ENCODE measurements at places on chromosomes 11 and 22.
A peak's percentile ranks its signal among the peaks of the same experiment; 100 is the strongest.

GRCh38 chr22:34429314-34429713, 509.0 kb upstream of the LARGE1 start:
- H3K27ac ChIP-seq: no peak overlapping the region
- no peaks in the 10 kb centered on the region for H3K27me3 ChIP-seq
- no peak overlapping the region for H3K4me3 ChIP-seq
- H3K4me1 ChIP-seq: no peaks in the 10 kb centered on the region
- H3K36me3 ChIP-seq: peaks cover 1% of the 10 kb centered on the region

DNA sequence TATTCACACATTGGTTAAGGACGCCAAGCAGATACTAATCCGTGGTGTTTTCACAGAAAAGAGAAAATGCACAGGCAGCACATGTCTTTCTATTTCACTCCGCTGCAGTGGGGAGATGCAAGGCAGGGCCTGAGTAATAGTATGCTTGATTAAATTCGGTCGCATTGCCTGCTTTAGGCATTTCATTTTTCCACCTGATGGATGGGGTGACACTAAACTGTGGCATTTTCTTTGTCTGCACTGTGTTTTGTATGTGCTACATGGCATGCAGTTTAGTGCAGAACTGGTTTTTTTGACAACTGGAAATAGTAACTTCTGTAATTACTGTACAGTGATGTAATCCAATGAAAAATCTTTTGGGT, 94.9 kb downstream of the SLC17A6 start:
- peaks cover 19% of the 10 kb centered on the region for H3K27me3 ChIP-seq
- H3K36me3 ChIP-seq: no peaks in the 10 kb centered on the region
- no peak overlapping the region for H3K4me3 ChIP-seq
- DNase-seq: no peak
- peaks cover 11% of the 10 kb centered on the region for H3K4me1 ChIP-seq

DNA sequence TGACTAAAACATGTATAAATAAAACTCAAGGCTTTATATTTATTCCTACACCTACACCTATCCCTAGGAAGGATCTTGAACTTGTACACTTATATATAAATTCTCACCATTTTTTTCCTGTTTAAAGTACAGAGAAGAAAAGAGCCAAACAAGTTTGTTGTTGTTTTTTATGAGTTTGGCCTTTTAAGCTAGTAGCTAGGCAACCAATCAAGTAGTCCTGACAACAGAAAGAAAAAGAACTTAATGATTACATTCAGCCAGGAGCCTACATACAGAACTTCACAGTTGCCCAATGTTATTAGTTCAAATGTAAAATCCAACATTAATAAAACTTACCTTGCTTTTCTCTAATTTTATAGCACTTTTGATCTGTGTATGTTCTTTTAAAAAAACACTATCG, 316.2 kb downstream of the SOX6 start:
- no peaks in the 10 kb centered on the region for H3K4me1 ChIP-seq
- H3K4me3 ChIP-seq: no peak overlapping the region
- H3K27me3 ChIP-seq: no peaks in the 10 kb centered on the region

- H3K4me1 ChIP-seq: peaks cover 2% of the 10 kb centered on the region
- H3K4me3 ChIP-seq: no peak overlapping the region
- no peak overlapping the region for H3K27ac ChIP-seq
- no peak for DNase-seq
- H3K36me3 ChIP-seq: no peaks in the 10 kb centered on the region
These were observed 6.8 kb downstream of the CECR2 start for GRCh38 chr22:17375914-17376614.

DNA sequence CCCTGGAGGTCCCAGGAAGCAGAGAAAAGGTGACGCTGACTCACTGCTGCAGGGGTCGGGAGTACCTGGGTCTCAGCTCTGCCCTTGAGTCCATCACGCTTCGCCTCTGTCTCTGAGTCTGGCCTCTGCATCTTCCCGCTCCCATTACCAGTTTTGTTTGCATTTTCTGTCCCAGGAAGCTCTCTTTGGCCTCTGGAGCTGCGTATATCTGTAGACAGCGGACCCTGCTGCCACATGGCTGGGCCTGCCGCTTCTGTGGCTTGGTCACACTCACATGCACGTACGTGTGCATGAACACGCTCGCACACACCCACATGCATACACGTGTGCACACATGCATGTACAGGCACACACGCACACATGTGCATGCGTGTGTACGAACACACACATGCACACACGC, 20.8 kb upstream of the APOBEC3A start:
- peaks cover 6% of the 10 kb centered on the region for H3K4me1 ChIP-seq
- no peak overlapping the region for H3K4me3 ChIP-seq
- no peak for DNase-seq

DNA sequence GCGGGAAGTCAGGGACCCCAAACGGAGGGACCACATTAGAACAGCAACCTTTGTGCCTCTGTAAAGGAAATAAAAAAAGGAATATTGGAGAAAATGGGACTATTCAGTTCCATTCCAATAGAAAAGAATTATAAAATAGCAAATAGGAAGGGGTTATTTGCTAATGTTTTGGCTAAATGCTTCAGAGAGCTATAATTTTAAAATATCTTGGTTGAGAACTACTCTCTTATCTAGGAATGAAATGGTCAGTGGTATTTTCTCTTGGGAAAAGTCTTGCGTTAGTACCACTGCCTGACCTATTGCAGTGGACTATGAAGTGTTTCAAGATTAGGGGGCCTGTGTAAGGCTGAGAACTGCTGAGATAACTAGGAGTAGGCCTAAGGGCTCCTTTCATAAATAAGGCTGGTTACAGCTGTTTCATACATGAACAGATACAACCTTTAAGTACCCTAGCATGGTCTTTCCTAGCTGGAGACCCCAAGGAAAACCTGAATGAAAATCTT, 6.9 kb upstream of the WEE1 start:
- no peaks in the 10 kb centered on the region for H3K27me3 ChIP-seq
- H3K4me3 ChIP-seq: no peak overlapping the region
- H3K36me3 ChIP-seq: peaks cover 4% of the 10 kb centered on the region
- peak overlapping the region; percentile 51 for H3K27ac ChIP-seq

GRCh38 chr11:12222055-12222792, 111.8 kb downstream of the MICAL2 start:
- no peak for DNase-seq
- H3K27ac ChIP-seq: peak overlapping the region; percentile 79
- H3K4me1 ChIP-seq: peaks cover 68% of the 10 kb centered on the region
- no peaks in the 10 kb centered on the region for H3K27me3 ChIP-seq
- peak overlapping the region; percentile 80 for H3K4me3 ChIP-seq
- H3K36me3 ChIP-seq: peaks cover 45% of the 10 kb centered on the region

- H3K4me3 ChIP-seq: no peak overlapping the region
- H3K4me1 ChIP-seq: peaks cover 6% of the 10 kb centered on the region
- no peak overlapping the region for H3K27ac ChIP-seq
- H3K27me3 ChIP-seq: peaks cover 59% of the 10 kb centered on the region
- DNase-seq: no peak
These were observed 45.9 kb upstream of the SYT7 start for GRCh38 chr11:61626580-61627380.

DNA sequence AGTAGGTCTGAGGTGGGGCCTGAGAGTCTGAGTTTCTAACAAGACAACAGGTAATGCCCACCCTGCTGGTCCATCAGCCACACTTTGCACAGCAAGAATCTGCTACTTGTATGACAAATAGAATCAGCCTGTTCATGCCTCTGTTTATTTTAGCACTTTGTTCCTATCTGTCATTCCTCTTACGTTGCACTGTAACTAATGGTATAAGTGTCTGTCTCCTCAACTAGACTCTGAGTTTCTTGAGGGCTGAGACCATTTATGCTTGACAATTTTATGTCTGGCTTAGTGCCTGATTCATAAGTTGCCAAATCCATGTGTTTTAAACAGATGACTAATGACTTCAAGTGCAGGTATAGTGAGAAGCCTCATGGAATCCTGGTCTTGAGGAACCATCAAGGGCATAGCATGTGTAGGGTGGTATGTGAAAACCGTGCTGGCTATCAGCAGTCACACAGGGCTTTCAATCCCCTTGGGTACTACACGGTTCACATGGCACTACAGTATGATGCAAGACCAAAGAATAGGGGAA, 209.7 kb downstream of the C11orf91 start:
- peaks cover 32% of the 10 kb centered on the region for H3K27me3 ChIP-seq
- no peak for DNase-seq
- no peaks in the 10 kb centered on the region for H3K36me3 ChIP-seq
- H3K27ac ChIP-seq: no peak overlapping the region

DNA sequence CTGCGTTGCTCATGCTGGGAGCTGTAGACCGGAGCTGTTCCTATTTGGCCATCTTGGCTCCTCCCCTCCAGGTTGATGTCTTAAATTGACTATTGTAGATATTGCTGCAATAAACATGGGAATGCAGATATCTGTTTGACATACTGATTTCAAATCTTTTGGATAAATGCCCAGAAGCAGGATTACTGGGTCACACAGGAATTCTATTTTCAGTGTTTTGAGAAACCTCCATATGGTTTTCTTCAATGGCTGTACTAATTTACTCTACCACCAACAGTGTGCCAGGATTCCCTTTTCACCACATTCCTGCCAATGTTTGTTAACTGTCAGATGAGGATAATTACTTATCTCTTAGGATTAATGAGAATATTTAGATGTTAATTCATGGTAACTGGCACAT, 467.0 kb downstream of the LUZP2 start:
- no peak for DNase-seq
- H3K4me1 ChIP-seq: no peaks in the 10 kb centered on the region
- H3K4me3 ChIP-seq: no peak overlapping the region
- H3K36me3 ChIP-seq: no peaks in the 10 kb centered on the region
- H3K27ac ChIP-seq: no peak overlapping the region

GRCh38 chr22:49160261-49161001, 667.2 kb downstream of the BRD1 start:
- H3K27ac ChIP-seq: no peak overlapping the region
- no peaks in the 10 kb centered on the region for H3K36me3 ChIP-seq
- no peak overlapping the region for H3K4me3 ChIP-seq

GRCh38 chr11:6240139-6240538, 1.2 kb downstream of the CNGA4 start:
- no peak overlapping the region for H3K4me3 ChIP-seq
- H3K36me3 ChIP-seq: no peaks in the 10 kb centered on the region
- no peak for DNase-seq
- H3K27ac ChIP-seq: no peak overlapping the region
- peaks cover 31% of the 10 kb centered on the region for H3K27me3 ChIP-seq

GRCh38 chr11:77501758-77502157, 27.9 kb upstream of the PAK1 start:
- no peak for DNase-seq
- no peaks in the 10 kb centered on the region for H3K36me3 ChIP-seq
- no peak overlapping the region for H3K4me3 ChIP-seq

DNA sequence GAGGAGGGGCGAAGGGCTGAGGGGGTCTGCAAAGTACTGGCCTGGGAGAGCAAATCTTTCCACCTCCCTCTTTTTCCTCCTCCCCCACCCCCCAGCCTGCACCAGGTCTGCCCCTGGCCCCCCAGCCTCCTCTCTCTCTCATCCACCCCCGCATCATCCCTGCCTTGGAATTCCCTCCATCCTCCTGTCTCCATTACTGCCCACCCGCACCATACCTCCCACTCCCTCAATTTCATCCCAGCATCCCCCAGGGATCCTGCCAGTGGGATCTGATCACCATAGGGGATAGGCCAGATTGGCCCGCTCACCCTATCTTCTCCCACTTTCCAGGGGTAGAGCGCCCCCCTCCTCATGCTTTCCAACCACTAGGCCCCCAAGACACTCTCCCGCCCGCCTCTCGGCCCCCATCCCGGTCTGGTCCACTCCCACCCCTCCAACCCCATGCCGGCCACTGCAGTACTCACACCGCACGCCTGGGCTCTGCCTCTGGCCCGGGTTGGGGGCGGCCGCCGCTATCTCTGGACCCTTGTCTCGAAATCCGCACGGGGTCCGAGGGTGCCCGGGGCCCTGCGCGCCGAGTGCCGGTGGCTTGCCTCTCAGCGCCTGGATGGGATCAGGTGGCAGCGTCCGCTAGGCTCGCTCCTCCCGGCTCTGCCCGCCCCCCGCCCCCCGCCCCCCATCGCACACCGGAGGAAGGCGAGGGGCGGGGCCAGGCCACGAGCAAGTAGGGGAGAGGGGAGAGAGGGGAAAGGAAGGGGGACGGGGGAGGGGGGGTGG, at the start of gene GAL3ST3:
Gene GAL3ST3, minus strand, starts transcription at position 615 of the 777 bp plus-strand sequence. CDS start 3,746 bp downstream, outside the sequence.
- peaks cover 41% of the 10 kb centered on the region for H3K4me1 ChIP-seq
- peaks cover 13% of the 10 kb centered on the region for H3K36me3 ChIP-seq
- no peaks in the 10 kb centered on the region for H3K27me3 ChIP-seq
- no peak within 1 kb of the TSS for H3K4me3 ChIP-seq

DNA sequence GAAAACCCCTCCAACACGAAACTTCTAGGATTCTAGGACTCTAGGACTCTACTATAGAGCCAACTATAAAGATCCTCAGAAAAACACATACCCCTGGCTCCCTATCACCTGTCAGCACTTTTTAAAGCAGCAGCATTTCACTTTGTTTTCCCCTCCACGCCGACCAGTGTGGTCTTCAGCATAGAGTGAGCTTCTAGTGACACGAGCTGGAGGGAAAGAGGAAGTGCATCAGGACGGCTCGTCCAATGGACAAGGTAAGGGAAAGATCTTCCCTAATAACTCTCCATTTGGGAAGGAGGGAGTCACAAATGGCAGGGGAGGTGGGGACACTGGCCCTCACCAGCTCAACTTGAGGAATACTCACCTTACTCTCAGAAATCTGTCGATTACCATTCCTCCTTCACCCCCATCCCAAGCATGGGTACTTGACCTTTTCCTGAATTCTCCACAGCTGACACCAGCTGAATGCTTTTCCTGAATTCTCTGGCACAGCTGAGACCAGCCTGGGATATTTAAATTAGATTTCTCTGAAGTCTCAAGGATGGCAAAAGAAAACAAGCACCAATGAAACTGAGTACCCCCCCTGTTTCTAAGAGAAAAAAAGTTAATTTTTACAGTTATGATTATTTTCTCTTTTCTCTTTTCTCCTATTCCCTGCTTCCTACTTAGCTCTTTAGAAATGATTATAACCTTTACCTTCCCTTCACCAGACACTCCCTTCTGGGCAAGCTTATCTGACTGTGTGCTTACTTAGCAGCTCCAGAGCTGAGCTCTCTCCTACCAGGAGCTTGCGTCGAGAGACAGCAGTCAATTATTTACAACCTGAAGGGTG, 33.3 kb upstream of the NNMT start:
- no peaks in the 10 kb centered on the region for H3K36me3 ChIP-seq
- no peak for DNase-seq
- H3K4me3 ChIP-seq: no peak overlapping the region
- H3K27me3 ChIP-seq: no peaks in the 10 kb centered on the region
- H3K4me1 ChIP-seq: peaks cover 5% of the 10 kb centered on the region

All from central memory CD8-positive, alpha-beta T cell (primary cell).